GM18507 (cell line): ENCODE measurements at places on chromosomes 7 and 10.

DNA sequence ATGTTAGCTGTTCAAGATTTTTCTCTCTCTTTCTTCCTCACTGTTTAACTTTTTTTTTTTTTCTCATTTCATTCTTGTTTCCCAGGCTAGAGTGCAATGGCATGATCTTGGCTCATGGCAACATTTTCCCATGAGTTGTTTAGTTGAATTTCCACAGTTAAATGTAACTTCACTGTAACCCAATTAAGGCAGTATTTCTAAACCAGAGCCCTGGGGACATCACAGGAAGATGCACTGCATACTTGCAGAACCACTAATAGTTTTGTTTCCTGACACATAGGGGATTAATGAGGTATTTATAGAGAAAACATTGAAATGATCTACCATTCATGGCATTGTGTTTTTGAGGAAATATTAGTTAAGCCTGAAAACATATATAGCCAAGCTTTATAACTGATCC is 795.6 kb upstream of the GHITM start:
- no peak for DNase-seq

GRCh38 chr10:86285136-86285790 is 81.3 kb downstream of the GRID1 start:
- no peak for DNase-seq

- no peak for DNase-seq
These were observed 578.2 kb downstream of the ANKRD7 start for GRCh38 chr7:118802726-118803125.

DNA sequence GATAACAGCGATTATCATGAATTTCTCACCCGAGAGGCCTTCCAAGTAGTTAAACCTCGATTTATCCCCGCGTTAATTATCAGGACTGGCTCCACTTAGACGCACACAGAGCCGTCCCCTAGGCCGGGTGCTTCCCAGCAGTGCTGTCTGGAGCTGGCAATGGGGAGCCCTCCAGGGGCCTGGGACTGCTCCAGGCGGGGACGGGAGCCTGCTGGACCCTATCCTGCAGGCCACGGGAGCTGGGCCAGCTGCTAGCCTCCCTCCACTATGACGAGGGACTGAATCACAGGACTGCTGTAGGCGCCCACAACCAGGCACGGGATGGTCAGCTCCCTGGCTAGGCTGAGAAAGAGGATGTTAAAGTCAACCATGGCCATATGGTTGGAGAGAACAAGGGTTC is 229.1 kb downstream of the ELFN1 start:
- no peak for DNase-seq

DNA sequence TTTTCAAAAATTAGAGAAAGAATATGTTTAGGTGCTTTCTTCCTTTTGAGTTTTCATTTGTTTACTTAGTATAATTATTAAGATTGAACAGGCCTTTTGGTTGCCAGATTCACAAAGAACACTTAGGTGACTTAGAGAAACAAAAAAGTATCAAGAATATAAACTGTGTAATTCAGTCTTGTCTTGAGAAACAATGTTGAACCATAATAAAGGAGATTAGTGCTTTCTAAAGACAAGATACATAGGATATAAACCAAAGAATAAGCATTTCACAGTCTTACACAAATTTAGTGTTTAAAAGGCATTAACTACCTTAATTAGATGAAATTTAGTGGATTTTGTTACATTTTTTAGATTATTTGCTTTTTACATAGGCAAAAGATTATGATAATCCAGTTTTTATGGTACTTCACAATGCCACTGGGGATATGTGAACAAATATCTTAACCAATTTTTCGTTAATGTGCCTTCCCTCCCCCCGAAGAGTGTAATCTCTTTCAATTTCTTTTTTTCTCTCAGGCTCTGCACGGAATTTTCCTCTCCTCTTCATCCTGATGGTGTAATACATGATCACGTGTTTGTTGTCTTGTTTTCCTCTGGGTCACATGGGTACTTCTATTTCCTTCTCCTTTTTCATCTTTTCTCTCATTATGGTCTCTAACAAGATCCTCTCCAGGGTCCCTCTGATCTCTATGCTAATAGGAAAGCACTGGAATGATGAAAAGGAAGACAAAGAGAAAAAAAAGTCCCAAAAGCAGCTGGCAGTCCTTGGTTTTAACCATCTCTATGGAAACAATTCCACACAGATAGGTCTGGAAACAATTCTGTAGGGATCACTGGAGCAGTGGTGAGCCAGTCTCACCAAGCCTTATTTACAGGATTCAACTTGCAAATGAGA is 3.7 kb upstream of the HNRNPH3 start:
- DNase-seq, result no peak

- no peak for DNase-seq
These were observed 137.6 kb downstream of the RAMP3 start for GRCh38 chr7:45295222-45295621.

DNA sequence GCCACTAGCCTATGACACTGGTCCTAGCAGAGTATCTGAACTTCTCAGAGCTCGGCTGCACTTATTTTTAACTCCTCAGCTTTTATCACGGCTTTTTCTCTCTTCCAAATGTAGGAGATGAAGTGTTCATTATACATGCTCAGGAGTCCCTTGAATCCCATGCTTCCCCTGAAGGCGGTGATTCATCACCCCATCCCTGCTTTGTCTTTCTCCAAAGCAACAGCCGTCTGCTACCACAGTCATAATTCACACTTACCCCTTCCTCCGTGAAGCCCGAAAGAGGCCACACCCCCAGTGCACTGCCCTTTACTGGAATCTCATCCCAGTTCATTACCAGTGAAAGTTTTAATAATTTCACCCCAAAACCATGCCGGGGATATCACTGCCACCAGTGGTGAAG is 301.5 kb upstream of the SHH start:
- no peak for DNase-seq

GRCh38 chr10:85643171-85643844 is 723.3 kb downstream of the GRID1 start:
- no peak for DNase-seq

- no peak for DNase-seq
These were observed 17.9 kb upstream of the FFAR4 start for GRCh38 chr10:93548376-93549071.

- DNase-seq, result no peak
These were observed 281.7 kb downstream of the KLF6 start for GRCh38 chr10:3503299-3503698.

GRCh38 chr7:154583454-154583853 is 419.5 kb downstream of the PAXIP1 start:
- no peak for DNase-seq

GRCh38 chr10:93147281-93147680 is 73.6 kb downstream of the CYP26A1 start:
- DNase-seq, result no peak

GRCh38 chr10:119892188-119893065 is at the start of gene SEC23IP:
Gene SEC23IP, plus strand, starts transcription at chr10:119892730. Its CDS starts 53 bp downstream, at chr10:119892783.
- peak; percentile 91 for DNase-seq

DNA sequence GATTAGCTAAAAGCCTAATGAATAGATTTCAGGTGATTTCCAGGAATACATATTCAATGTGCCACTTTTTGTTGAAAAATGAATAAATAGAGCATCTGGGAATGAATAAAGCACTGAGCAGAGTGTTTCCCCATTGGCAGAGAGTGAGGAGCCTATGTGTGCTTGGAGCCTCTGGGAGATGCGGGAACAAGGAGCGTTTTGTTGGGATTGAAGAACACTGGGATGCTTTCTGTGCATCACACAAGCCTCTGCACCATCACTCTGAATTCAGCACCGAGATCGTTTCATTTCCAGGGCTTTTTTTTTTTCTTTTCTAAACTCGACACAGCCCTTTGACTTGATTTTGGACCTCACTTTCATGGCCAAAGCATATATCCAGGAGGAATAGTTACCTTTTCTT is 111.4 kb downstream of the BAMBI start:
- DNase-seq, result no peak

DNA sequence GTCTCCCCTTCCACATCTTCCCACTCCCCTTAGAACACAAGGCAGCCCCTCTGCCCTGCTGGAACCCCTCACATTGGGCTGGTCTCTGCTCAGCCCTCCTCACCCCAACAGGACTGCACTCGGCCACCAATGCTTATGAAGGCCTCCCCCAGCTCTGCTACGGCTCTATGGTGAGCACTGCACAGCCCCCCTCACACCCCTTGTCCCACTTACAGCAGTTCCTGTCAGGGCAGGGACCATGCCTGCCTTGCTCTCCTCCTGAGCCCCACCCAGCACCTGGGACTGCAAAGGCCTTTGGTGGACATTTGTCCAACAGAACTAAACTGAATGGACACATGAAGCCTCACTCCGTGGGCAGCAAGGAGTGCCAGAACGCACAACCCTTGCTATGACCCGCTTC is 171.9 kb downstream of the GRID1 start:
- DNase-seq, result no peak

- DNase-seq, result no peak
These were observed 387.2 kb downstream of the PARD3 start for GRCh38 chr10:34427911-34428216.

DNA sequence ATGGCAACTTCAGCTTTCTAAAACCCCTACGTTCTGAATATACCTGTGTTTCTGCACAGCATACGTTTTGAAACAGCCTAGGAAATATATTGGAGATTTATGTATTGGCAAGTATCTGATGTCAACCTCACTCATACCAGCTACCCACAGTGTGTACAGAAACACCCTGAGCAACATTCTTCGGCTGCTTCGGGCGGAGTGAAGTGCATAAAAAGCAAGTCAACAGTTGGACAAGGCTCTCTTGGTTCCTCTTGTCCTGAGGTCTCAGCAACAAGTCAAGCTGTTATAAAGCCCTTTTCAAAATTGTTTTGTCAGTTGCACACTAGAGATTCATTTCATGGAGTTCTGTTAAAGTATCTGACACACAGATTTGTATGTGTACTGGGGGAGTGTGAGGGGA is 40.0 kb upstream of the PAPSS2 start:
- no peak for DNase-seq

DNA sequence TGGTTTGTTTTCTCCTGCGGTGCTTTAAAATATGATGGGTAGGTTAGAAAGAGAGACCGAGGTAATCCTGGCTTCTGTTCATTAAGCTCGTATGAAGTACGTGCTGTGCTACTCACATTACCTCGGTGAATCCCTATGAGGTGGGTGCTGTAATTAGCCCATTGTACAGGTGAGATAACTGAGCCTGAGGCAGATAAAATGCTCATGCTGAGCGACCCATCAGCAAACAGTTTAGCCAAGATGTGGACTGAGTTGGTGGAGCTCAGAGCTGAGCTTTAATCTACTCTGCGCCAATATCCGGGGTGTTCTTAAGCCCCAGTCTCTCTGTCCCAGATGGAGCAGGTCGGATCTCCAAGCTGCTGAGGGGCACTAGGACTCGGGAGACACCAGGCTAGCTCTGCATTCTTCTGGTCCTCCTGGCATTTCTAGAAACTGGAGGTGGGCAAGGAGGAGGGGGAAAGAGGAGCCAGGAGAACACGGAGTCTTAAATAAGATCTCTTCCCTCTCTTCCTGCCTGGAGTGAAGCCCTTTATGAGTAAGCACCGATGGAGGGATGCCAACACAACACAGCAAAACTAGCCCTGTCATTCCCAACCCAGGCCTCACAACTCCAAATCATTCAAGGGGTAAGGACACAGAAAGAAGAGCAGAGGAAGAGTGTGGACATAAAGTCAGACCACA is 458.5 kb downstream of the KCNMA1 start:
- DNase-seq, result no peak

DNA sequence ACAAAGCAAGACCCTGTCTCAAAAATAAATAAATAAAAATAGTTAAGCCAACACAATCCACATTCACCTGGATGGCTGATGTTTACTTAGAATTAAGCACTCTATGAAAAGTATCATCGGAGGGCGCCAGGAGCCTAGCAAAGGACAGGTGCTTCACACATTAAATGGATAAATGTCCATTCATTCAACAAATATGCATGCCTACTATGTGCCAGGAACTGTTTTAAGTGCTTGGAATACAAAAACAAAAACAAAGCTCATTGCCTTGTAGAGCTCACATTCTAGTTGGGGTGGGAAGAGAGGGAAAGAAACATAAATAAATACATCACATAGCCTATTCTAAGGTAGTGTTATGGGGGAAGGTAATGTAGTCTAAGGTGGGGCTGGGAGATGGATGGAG is 4.1 kb downstream of the BAIAP2L1 start:
- no peak for DNase-seq

DNA sequence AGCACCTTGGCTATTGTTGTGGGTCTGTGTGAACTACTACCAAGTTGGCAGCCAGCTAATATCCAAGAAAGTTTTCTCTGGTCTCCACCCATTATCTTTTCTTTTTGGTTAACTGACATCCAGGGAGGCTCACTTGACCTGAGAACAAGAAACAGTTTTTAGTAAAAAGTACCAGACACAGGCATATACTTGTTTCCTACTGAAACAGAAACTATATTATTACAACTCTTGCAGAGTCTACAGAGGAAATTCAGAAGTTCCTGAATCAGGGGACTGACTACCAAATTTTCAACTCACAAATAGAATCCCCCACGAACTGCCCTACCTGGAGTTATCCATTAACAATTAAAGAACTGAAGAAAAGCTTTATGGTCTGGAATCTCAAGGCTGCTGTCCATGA is 168.9 kb downstream of the KCND2 start:
- no peak for DNase-seq

- no peak for DNase-seq
These were observed 84.0 kb downstream of the LRGUK start for GRCh38 chr7:134210976-134211663.

- no peak for DNase-seq
These were observed 3.0 kb upstream of the PRSS1 start for GRCh38 chr7:142746264-142746663.

DNA sequence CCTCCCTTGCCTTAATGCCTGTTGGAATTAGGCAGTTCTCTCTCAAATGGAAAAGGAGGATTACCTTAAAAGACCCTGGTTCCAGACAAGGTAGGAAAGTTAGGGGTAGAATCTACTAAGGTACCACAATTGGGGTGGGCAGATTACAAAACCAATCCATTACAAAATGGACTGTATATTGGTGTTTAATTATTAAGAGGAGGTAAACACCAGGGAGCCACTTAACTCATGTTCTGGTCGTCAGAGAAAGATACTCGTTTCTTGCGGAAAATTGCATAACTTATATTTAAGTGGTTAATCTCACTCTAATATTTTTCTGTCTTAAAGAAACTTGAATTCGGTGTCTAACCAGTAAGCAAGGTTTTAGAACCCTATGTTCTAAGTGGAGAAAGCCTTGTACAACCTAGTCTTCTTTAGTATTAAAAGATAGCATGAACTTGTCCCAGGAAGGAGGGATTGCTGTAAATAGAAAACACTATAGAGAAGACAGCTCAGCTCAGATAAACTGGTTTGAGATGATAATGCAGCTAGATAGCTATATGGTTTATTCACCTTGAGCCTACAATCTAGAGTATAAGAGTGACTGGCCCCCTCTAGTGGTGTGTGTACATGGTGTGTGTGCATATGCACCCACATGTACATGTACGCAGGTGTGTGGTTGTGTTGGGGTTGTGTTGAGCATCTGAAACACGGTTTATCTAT is 58.0 kb upstream of the STRIP2 start:
- no peak for DNase-seq

GRCh38 chr7:39733881-39734632 is 110.7 kb downstream of the RALA start:
- DNase-seq, result no peak

GRCh38 chr10:20004087-20004523 is 187.9 kb downstream of the PLXDC2 start:
- DNase-seq, result no peak
